ENCODE measurements at places on chromosomes 16 and 17.

- no peak for DNase-seq
These were observed 12.9 kb downstream of the CMC2 start for GRCh38 chr16:80993834-80994233.

- DNase-seq, result no peak
These were observed 14.7 kb upstream of the XYLT2 start for GRCh38 chr17:50331085-50331791.

GRCh38 chr17:39939588-39940419 lies 12.3 kb downstream of the LRRC3C start:
- DNase-seq, result no peak

DNA sequence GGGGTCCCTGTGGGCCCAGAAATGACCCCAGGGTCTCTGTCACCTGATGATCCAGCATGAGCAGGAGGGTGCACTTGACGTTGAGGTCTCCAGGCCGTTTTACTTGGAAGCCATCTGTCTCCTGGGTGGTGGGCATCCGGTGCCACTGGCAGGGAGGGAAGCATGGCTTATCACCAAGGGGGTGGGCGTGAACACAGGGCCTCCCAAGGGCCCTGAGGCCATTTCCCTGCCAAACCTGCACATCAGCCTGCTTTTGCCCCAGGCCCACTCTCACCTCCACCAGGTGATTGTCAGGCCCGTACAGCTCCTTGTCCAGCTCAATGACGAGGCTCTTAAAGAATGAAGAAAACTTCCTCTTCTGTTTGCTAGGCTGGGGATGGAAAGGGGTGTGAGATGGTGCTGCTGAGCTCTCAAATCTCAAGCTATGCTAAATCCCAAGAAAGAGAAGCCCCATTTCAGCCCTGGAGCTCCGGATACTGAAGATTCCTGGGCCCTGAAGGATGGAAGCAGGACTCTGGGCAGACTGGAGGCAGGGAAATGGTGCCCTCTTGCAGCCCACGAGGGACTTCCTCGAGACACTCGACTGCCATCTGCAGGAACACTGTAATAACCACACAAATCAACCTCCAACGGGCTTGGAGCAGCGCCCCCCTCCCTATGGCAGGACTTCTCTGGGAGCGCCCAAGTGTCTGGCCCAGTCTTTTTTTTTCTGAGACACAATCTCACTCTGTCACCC lies 7.1 kb upstream of the FTSJ3 start:
- peak; percentile 32 for DNase-seq

DNA sequence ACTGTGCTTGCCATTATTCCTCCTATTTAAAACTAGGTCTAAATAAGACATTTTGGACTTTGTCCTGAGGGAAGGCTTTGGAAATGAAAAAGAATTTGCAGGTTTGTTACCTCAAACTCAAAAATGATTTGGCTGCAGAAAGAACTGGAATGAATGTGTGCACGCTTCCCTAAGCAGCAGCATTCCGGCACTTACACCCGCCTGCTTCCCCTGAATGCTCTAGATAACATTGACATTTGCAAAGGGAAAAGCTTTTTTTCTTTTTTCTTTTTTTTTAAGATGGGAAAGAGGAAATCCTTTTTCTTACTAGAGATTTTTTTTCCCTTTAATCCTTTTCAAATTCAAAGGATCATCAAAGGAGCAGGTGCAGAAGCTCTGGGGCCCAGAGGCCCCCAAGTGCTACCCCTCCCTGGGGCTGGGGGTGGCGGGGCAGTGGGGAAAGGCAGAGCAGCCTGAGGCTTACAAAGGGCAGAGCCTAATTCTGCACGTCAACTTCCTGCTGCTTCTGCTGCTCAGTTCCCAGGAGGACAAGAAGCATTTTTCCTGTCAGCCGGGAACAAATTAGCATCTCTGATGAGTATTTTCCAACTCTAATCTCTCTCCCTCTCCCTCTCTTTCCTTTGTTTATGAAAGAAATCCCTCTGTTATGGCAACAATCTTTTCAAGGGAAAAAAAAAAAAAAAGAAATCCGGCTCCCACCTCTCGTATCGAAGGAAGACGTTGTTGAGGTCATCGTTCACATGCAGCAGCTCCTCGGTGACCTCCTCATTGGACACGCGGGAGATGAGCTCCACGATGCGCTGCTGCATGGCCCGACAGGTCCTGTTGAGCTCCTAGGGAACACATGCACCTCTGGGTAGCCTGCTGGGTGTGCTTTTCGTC lies 32.1 kb upstream of the SREBF1 start:
- no peak for DNase-seq

DNA sequence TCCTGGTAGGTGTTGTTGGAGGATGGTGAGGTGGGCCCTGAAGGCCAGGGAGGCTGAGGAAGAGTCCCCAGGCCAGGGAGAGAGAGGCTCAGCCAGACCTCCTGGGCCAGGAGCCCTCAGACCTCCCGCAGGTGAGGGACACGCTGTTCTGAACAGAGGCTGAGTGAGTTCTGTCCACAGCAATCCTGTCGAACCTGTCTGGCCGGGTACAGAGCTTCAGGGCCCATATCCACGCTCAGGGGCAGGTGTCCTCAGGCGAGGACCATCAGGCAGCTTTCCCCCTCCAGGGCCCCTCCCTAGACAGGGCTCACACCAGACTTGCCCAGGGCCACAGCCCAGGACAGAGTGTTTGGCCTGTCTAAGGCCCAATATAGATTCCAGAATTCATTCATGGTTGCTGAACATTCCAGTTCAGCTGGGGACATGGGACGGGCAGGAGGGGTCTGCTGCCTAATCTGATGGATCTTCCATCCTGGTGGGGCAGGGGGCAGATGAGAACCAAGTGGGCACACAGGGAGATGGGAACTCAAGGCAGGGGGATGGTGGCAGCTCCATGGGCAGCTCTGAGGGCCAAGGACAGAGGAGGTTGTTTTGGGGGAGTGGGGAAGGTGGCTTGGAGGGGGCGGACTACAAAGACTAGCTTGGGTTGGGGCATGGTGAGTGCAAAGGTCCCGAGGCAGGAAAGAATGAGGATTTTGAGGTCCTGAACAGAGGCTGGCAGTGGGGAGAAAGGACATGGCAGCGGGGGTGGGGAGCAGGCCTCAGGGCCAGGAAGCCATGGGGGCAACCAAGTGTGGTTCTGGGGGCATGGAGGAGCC lies 23.4 kb upstream of the MPRIP start:
- no peak for DNase-seq

GRCh38 chr16:69057400-69058378 lies 47.8 kb upstream of the HAS3 start:
- no peak for DNase-seq

DNA sequence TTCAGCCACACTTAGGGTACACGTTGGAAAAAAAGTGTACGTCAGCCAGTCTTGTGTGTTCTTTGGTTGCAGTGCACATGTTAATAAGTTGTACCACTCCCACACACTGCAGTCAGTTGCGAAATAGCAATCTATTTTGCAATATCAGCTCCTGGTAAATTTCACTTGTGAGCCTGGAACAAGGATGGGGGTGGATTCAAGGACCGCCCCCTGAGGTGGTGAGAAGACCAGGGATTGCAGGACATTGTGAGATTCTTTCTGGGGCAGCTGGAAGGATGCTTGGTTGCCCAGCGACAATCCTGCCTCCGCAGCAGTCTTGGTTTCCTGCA lies 78.6 kb upstream of the ZFHX3 start:
- no peak for DNase-seq

DNA sequence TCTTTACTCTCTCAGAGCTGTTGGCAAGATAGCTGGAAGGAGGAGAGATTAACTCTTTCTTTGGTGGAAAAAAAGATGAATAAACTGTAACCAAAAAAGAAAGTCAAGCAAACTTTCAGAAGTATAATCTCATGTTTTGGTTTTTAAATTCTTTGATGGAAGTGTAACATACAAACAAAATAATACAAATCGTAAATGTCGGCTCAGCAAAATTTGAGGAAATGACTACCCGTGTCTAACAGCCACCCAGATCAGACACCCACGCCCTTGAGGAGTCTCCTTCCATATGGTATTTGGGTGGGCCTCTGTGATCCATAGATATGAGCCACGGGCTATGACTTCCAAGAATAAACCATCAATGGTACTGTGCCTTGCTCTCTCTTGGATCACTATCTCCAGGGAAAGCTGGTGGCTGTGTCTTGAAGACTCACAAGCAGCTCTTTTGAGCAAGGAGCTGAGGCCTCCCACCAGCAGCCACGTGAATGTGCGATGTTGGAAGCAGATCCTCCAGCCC lies 9.6 kb upstream of the CD300C start:
- no peak for DNase-seq

GRCh38 chr17:31155208-31155810 lies 60.5 kb downstream of the NF1 start:
- no peak for DNase-seq

DNA sequence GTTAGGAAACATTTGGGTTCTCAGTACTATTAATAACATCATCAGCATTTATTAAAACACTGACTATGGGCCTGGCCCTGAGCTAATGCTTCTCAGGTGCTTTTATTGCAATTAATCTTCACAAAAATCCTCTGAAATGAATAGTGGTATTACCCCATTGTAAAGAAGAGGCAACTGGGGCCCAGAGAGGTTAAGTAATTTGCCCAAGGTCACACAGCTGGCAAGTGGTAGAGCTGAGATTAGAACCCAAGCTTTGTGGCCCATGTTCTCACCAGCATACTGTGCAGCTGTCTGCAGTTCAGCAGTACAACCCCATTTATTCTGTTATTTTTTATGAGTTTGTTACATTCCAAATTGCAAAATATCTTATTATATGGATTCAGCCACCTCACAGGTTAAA lies 82.3 kb downstream of the TBC1D16 start:
- DNase-seq, result no peak
